ENCODE measurements at places on chromosomes 2 and 18.

- no peak for DNase-seq
Measured at GRCh38 chr18:24560511-24560981, 100.1 kb downstream of the HRH4 start.

DNA sequence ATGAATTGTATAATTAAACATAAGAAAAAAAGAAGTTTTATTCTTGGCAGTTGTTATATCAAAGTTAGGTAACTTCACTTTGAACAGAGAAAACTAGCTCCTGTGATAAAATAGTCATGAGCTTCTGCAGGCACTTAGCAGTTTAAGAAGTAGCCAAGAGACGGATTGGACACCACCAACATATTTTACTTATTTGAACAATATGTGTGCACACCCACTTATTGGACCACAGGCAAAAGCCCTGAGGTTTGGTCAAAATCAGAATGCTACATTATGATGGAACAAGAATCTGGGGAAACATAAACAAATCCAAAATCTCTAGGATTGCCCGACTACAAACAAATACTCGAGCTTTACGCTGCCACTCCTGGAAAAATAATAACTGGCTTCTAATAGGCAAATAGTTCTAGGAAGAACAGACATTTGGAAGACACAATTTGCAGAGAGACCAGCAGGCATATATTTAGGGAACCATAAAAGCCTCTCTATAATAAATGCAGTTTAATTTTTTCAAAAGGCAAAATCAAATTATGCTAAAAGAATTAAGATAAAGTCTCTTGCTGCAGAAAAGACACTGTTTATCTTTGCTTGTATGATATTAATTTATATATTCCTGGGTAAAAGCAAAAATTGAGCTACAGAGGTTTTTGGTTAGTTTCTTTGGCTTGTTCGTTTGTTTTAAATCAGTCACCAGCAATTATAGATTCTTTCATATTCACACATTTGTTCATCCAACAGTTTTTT, 117.9 kb downstream of the CDC42EP3 start:
- no peak for DNase-seq

- DNase-seq, result no peak
Measured at GRCh38 chr2:238699307-238700116, 148.4 kb upstream of the TWIST2 start.

- no peak for DNase-seq
Measured at GRCh38 chr18:77405096-77405495, 155.4 kb downstream of the GALR1 start.

DNA sequence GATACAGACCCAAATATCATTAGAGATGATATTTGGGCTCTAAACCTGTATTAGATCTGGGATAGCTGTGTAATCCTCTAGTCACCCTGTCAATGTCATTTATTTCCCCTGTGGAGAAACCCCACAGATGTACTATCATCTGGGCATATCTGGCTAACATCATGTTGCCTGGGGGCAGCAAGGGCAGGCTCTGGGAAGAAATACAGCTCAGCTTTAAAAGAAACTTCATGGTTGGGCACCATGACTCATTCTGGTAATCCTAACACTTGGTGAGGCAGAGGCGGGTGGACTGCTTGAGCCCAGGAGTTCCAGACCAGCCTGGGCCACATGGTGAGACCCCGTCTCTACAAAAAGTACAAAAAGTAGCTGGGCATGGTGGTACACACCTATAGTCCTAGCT, 282.5 kb downstream of the SLC8A1 start:
- DNase-seq, result no peak

- no peak for DNase-seq
Measured at GRCh38 chr2:122145856-122146255, 390.4 kb downstream of the TSN start.

GRCh38 chr2:7692657-7693161, 775.5 kb downstream of the RNF144A start:
- no peak for DNase-seq

DNA sequence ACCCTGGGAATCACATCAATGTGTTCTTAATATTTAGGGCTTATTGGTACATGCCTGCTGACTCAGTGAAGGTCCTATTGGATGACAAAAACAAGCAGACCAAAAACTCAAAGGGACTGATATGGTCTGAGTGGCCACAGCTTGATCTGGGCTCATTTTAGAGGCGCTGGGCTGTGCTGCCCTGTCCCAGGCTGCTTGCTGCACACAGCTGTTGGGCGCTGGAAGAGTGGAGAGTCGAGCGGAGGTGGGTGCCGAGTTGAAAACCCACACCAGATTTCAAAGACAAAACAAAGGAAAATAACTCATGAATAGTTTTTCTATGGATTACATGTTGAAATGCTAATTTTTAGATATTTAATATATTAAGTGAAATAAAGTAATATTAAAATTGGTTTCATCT, 68.5 kb downstream of the LONRF2 start:
- no peak for DNase-seq

GRCh38 chr2:136116813-136117390, 1.0 kb downstream of the CXCR4 start:
- DNase-seq, result peak; percentile 38

DNA sequence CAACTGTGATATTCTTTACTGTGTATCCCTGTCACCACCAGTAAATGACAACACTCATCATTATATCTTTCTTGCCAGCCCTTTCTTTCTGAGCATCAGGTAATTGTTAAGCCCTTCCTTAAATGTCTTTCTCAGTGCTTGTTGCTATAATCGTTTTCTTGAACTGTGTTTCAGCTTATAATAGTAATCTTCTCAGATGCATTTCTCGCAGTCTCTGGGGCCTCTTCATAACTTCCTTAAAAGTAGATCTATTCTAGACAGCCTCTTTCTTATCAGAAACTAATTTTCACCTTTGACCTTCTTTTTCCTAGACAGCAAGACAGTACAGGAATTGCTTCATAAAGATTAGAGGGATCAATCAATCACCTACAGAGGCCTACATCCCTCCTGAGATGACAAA, 648.1 kb downstream of the CPS1 start:
- DNase-seq, result no peak

DNA sequence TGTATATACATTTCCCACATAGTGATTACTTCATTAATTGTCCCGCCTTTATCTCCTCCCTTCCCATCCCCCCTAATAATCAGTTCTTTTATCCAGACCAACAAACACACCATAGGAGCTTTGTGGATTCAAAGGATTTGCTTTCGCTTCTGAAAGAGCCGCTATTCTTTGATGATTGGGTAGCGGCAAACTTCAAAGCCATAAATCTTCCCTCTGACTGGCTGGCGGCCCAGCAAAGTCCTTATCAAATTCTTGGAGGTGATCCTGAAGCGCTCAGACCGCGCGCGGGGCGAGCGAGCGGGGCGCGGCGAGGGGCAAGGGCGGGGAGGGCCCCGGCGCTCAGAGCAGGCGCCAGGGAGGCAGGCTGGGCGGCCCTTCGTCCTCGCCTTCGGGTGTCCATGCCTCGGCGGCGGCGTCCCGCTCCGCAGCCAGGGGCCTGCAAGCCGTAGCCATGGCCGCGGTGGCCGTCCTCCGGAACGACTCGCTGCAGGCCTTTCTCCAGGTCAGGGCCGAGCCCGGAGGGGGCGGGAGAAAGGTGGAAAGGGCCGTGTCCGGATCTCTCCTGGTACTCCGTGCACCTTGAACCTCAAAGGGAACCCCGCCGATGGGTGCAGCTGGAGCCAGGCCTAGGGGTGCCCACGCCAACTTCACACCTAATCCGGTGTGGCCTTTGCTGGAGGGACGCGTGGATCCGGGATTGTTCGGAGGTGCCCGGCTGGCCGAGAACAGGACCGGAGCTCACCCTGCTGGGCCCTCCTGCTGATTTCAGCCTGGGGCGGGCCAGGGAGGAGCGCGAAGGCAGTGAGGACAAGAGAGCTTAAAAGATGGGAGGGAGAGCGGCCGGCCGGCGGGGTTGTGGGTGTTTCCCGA, at the start of gene SP5:
TSS of gene SP5 (plus strand) at position 276 of the 870 bp plus-strand sequence. CDS start at position 452, 176 bp downstream.
- no peak for DNase-seq

GRCh38 chr18:61955644-61956043, 62.8 kb upstream of the RNF152 start:
- DNase-seq, result no peak

GRCh38 chr2:9102861-9103662, 99.6 kb upstream of the MBOAT2 start:
- DNase-seq, result no peak

GRCh38 chr2:73059106-73059505, 12.4 kb downstream of the SFXN5 start:
- DNase-seq, result no peak

DNA sequence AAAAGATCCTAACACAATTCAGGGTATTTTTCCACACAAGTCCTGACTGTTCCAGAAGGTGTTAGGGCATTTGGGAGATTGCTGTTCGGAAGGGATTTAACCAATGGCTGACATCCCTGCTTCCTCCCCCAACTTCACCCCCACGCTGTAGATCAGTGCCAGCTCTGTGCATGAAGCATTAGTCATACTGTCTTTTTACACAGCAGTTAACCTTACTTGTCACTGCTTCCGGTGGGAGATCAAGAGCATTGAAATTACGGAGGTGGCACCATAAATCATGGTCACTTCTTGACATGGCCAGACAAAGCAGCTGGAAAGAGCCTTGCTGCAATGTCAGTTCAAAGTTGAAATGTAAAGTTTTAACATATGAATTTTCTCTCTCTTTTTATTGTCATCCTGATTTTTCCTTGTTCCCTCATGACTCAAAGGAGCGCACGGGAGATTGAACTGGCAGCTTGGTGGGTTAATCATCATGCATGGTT, 70.2 kb downstream of the HRH4 start:
- DNase-seq, result no peak

- DNase-seq, result no peak
Measured at GRCh38 chr2:50724837-50725236, 307.1 kb downstream of the NRXN1 start.

GRCh38 chr2:8794923-8795825, 42.2 kb downstream of the KIDINS220 start:
- DNase-seq, result no peak

DNA sequence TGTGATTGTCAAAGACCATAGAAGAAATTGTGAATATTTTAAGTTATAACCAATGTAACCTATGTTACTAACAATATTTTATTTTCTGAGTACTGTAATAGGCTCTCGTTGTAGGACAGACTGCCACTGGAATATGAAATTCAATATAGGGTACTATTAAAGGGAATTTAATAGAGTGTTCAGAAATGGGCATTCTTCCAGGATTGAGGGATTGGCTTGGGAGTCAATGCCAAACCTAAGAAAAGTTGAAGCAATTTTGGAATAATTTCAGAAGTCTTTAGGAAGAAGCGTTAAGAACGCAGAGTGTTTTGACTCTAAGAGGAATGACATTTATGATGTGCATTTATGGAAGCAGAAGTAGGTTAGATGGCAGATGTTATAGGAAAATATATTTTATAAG, 79.0 kb downstream of the ACVR2A start:
- no peak for DNase-seq

GRCh38 chr2:237759176-237759575, 39.4 kb upstream of the RBM44 start:
- no peak for DNase-seq

- DNase-seq, result no peak
Measured at GRCh38 chr2:97005353-97005752, 19.0 kb upstream of the FAM178B start.

DNA sequence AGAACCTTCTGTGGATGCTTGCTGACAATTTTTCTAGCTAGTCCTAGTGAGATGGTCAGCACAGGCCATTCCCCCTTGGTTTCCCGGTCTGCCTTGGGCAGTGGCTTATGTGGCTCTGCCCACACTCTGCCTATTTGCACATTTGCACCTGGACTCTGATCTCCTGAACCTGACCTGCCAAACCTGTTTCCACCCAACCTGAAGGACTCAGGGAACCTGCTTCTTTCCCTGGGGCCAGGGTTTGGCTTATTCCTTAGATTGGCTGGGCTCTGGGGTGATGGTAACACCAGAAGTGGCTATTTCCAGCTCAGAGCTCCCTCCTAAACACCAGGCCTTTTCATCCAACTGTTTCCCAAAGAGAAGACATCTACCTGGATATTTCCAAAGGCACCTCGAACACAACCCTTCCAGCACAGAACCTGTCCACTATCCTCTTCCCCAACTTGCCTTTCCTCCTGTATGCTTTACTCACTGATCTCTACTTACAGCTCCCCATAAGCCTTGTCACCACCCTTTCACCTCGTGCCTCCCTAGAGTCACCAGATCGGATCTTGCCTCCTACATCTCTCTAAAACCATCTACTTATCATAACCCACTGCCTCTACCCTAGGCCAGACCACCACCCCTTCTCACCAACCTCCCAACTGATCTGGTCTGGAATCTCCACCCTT, 5.8 kb upstream of the MTA3 start:
- DNase-seq, result no peak

DNA sequence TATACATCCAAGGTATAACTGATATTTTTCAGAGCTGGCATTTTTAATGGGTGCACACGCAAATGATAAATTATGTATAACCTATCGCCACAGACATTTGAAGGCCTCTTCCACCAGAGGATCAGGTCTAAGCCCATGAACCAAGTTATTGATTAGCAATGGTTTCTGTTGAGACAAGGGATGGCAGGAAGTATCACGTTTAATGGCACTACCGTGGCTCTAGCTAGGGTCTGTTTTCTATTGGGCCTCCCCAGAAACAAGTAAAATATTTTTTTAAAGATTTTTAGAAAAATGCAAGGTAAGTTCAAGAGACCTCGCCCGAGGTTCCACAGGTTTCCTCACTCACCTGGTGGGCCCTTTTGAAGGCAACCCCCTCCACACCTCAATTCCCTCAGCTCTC, 667 bp downstream of the GFPT1 start:
- DNase-seq, result no peak

DNA sequence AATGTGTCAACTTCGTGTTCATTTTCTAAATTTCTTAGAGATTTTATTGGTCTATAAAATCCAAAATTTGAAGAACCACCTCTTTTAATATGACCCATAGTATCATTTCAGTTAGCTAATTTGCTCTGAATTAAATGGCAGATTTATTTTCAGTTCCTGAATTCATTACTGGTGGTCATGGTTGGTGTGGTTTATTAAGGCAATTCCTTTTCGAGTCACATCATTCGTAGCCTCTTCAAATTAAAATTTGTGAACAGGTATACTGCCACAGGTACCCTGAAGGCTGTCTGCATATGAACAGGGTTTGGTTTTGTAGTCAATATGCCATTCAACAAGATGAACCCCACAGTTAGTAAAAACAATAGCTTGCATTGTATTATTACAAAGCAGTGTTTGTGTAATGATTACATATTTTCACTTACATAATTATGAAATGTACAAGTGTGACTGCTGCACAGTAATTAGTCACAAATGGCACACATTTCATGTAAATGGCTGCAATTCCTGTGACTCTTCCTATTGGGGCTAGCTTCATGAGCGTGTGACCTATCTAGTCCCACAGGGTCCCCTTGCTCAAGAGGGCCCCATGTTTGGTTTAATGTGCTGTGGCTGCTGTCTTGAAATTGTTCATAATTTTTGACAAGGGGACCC, 48.9 kb downstream of the CDC42EP3 start:
- no peak for DNase-seq

- DNase-seq, result no peak
Measured at GRCh38 chr2:188414869-188415753, 123.4 kb downstream of the GULP1 start.

DNA sequence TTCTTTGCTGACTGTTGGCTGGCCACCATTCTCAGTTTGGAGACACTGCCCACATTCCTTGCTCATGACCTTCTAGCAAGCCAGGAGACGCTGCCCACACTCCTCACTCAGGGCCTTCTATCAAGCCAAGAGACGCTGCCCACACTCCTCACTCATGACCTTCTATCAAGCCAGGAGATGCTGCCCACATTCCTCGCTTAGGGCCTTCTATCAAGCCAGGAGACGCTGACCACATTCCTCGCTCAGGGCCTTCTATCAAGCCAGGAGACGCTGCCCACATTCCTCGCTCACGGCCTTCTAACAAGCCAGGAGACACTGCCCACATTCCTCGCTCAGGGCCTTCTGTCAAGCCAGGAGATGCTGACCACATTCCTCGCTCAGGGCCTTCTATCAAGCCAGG, 131.3 kb upstream of the CBLN2 start:
- DNase-seq, result no peak

All from stimulated activated CD8-positive, alpha-beta memory T cell treated with anti-CD3 and anti-CD28 coated beads, Interleukin-4, amount 100 ng/mL, for 24 hours (primary cell).